Cerebellum (tissue), 4 donors: ENCODE measurements at places on chromosomes 13 and 19.

DNA sequence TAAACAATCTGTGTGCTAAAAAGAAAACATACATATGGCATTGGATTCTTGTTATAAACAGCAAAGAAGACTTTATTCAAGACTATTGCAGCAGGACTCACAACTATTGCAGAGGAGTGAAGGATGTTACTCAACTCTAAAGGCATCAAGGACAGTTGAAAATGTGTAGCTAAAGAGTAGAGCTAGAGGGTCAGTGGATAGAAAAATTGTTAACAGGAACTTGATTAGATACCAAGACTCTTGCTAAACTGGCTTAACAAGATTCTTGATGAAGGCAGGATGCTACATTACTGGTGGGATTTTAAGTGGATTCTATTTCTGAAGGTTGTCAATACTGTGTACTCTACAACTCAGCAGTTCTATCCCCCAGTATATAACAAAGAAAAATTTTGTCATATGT is 1183.3 kb downstream of the SLITRK1 start:
- DNase-seq = no peak

GRCh38 chr13:77536358-77536757 is 852 bp downstream of the SCEL start:
- DNase-seq = no peak

DNA sequence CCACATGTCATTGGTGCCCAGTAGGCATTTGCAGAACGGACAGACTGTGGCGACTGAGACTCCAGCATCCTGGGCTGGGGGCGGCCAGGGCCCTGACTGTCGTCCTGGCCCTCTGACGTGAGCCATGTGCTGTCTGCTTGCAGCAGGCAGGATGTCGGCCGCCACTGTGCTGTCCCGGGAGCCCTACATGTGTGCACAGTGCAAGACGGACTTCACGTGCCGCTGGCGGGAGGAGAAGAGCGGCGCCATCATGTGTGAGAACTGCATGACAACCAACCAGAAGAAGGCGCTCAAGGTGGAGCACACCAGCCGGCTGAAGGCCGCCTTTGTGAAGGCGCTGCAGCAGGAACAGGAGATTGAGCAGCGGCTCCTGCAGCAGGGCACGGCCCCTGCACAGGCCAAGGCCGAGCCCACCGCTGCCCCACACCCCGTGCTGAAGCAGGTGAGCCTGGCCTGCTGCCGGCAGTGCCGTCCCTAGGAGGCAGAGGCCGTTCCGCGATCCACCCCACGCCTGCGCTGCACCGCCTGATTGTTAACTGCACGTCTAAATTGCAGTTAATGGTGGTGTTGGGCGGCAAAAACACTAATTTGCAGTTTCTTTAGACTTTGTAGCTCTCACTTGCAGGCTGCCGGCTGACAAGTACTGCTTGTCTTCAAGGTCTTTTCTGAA is 14.2 kb downstream of the TSSK6 start:
- no peak for DNase-seq

DNA sequence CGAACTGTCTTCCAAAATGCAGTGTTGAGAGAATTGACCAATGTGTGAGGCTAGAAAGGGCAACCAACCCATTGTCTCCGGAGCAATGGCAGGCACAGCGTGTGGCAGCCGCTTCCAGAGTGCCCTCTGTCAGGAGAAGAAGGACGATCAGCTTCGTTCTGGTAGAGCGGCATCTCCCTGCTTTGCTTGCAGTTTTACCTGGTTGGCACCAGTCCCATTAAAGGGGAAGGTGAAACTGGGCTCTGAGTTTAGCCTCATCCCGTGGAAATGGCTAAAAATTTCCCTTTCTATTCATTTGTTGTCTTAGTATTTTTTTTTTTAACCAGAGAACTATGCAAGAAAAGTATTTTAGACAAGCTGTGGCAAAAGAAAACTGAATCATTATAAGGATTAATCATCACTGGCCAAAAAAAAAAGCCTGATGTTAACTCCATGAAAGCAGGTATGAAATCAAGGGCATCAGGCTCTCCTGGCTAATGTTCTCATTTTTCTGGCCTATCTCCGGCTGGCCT is 81.5 kb upstream of the SLC7A1 start:
- DNase-seq = peak; percentile 5

DNA sequence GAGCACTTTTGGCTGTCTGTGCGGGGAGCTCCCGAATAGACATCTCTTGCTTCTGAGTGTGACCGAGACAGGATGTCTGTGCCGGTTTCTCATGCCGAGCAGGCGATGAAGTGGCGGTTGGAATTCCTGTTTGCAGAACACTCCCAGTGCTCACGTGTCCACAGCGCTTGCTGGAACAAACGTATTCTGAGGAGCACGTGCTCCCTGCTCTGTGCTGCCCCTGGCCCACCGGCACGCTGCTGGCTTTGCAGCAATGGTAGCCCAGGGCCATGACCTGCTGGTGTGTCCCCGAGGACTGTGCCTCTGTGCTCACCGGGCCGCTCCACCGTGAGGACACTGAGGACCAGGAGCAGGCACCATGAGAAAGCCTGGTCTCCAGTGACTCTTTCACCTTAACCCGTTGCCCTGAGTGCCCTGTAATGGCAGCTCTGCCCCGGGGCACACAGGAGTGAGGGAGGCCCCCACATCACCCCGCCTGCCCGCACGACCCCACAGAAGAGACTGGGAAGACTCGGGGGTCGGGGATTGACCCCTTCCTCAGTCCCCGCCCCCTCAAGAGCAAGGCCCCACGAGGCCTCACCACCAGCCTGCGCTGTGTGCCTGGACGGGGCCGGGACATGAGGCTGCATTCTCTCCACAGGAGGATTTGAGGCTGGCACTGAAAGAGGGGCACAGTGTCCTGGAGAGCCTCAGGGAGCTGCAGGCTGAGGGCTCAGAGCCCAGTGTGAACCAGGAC is 40.0 kb upstream of the F7 start:
- no peak for DNase-seq

DNA sequence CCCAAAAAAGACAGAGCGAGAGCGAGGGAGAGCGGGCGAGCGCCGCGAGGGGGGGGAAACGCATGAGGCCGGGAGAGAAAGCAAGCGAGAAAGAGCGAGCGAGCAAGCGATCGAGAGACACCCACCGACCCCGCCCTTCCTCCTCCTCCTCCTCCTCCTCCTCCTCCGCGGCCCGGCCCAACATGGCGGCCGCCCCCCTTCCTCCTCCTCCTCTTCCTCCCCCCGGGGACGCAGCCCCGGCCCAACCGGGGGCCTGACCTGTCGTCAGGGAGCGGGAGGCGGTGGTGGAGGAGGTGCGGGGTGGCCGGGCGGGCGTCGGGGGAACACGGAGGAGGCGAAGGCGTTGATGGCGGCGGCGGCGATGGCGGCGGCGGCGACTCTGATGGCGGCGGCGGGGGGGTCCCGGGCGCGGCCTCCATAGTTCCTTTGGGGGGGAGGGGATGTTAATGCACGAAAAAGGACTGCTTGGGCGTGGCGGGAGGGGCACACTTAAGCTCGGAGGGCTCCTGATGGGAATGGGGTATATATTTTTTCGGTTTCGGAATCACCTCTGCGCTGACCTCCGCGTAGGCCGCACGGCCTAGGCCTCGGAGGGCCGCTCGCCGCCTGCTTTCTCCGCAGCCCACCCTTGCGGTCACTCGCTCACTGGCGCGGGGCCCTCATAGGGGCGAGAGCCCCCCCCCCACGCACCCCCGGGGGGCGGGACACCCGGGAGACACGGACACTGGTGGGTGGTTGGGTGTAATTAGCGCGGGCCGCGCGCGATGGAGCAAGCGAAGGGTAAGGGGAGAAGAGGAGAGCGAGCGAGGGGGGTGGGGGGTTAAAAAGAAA is 1.2 kb downstream of the ZC3H4 start:
- DNase-seq = peak; percentile 78

- DNase-seq = no peak
Measured at GRCh38 chr19:5354403-5354802, 13.8 kb upstream of the PTPRS start.

- peak; percentile 81 for DNase-seq
Measured at GRCh38 chr19:7534531-7535046, 928 bp upstream of the PNPLA6 start.

GRCh38 chr13:105595471-105595870 is 940.0 kb downstream of the EFNB2 start:
- no peak for DNase-seq

- DNase-seq = no peak
Measured at GRCh38 chr13:68369739-68370138, 1139.6 kb upstream of the PCDH9 start.

DNA sequence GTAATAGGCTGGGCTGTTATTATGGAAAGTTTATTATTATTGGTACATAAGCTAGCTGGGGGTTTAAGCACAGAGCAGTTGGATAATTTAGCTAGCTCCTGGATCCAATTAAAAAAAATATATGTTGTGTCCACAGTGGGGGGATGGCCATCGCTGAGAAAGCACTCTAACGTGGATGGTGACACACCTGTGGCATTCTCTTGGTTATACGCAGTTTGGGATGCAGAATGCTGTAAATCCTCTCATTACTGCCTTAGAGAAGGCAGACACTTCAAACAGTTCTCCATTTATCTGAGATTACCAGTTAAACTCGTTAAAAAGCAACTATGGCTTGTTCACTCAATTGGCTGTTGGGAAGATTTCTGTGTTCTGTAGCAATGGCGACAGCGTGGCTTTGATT is 2.4 kb upstream of the ZNF536 start:
- DNase-seq = no peak

DNA sequence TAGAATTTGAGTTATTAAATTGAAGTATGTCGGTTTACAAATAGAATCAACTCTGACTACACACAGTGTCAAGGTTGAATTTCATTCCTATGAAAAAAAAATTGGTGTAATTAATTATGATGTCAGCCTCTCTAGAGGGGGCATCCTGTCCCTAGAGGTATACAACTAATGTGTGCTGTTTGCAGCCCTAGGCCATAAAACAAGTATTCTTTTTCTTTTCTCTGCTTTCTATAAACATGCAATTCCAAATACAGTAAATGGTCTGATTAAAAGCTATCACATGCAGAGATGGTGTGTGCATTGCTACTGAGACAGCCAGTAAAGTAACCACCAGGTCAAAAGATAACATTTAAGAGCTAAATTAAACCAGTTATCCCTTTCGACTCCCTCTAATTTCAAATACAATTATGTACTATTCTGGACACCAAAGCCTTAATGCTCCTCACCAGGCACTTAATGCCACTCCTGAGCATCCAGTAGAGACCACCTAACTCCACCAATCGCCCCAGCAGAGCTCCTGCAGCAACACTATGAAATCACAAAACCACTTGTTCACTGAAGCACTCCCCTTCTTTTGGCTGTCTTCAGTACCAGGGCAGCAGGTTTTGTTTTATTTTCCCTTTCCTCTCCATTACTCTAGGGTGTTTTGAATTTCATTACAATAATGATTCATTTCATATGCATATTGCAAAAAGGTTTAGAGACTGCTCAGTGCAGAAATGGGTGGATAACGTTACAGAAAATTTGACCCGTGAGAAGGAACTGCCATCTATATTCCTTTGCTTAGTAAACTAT is 426.9 kb downstream of the PCDH9 start:
- DNase-seq = no peak

GRCh38 chr13:79989217-79989661 is 351.7 kb downstream of the SPRY2 start:
- DNase-seq = no peak

DNA sequence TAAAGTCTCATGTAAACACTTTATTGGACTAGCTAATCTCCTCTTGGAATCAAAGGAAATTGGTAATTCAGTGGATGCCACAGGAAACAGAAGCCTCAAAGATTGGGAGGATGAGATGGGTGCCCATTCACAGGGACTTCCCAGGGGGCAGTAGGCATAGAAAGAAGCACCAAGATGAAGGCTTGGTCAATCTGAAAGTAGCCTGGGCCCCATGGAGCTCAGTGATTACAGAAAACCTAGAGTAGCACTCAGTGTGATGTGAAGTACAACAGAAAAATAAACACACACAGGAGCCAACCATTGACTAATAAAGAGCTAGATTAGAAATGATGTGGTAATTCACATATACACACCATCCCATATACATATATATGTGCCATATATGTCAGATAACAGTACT is 560.6 kb downstream of the TBC1D4 start:
- no peak for DNase-seq
